Activated naive CD8-positive, alpha-beta T cell treated with anti-CD3 and anti-CD28 coated beads, Interleukin-2, amount 50 U/mL, for 16 hours (primary cell): ENCODE measurements at places on chromosomes 16 and 17.

GRCh38 chr17:36089888-36090836 is at the start of gene CCL3:
CCL3 (minus strand) TSS chr17:36090143; CDS start chr17:36090058, 85 bp downstream.
- DNase-seq = no peak

DNA sequence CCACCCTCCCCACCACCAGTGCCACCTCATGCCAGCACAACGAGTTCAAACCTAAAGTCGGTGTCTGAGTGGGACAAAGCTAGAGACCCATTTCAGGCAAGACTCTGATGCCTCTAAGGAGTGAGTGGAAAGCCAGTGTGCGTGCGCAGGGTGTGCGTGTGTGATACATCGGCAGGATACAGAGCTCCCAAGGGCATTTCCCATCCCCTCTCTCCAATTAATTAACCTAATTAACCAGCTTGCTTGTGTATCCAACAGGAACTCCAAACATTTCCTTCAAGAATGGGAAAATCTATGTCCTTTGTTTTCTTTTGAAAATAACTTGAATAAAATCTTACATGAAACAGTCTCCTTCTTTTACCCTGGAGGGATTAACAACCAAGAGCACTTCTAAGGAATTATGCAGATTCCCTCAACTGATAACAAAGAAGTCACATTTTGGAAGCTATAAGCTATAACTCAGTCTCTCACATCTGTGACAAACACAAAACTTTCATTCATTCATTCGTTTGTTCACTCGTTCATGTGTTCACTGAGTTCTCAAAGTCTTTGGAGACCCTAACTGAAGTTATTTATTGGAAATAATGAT is 9.9 kb downstream of the ATPAF2 start:
- DNase-seq = no peak

DNA sequence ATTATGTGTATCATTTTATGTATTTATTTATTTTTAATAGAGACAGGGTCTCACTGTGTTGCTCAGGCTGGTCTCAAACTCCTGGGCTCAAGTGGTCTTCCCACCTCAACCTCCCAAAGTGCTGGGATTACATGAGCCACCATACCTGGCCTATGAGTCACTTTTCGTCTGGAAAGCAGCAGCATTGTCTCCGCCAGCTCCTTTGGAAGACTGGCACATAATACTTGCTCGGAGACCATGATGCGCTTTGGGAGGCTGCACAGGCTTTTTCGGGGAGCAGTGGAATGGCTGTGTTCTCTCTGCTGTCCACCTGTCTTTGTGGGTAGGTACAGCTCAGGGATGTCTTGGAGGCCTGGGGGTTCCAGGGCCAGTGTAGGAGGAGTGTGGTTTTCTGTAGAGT is 102.2 kb downstream of the AATF start:
- no peak for DNase-seq

- no peak for DNase-seq
Observed at GRCh38 chr17:15999974-16000827, 577 bp downstream of the TTC19 start.

- DNase-seq = no peak
Observed at GRCh38 chr17:67868176-67868575, 42.9 kb downstream of the BPTF start.

DNA sequence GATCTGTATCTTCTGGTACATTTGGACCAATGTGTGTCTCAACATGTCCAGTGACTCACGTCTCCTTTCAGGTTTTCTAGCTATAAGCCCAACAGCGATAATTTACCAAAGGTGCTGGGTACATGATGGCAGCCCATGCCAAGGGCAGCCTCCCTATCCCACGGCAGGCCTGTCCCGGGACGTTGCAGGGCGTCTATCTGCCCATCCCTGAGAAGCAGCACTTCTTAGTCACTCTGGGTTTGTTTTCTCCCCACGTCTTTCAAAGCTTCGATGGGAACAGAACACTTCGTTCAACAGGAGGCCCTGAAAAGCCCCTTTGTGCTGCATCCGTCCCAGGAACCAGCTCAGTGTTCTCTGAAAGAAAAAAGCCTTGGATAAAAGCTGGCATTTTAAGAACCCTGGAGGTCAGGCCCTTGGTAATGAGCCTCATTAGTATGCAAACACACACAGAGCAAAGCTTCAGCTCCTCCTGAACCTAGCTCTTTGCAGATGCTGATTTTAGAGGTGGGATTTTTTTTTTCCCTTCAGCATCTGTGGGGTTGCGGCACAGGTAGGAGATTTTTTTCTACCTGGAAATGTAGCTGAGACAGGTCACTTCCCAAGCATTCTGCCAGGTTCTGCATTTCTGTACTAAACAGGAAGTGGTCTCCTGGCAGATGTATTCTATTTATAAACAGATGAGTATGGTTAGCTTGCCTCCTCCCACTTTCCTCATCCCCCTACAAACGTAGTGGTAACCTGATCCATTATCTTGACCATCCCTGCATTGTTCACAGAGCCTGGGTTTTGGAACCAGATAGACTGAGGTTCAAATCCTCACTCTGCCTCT is 17.5 kb upstream of the MT4 start:
- no peak for DNase-seq

DNA sequence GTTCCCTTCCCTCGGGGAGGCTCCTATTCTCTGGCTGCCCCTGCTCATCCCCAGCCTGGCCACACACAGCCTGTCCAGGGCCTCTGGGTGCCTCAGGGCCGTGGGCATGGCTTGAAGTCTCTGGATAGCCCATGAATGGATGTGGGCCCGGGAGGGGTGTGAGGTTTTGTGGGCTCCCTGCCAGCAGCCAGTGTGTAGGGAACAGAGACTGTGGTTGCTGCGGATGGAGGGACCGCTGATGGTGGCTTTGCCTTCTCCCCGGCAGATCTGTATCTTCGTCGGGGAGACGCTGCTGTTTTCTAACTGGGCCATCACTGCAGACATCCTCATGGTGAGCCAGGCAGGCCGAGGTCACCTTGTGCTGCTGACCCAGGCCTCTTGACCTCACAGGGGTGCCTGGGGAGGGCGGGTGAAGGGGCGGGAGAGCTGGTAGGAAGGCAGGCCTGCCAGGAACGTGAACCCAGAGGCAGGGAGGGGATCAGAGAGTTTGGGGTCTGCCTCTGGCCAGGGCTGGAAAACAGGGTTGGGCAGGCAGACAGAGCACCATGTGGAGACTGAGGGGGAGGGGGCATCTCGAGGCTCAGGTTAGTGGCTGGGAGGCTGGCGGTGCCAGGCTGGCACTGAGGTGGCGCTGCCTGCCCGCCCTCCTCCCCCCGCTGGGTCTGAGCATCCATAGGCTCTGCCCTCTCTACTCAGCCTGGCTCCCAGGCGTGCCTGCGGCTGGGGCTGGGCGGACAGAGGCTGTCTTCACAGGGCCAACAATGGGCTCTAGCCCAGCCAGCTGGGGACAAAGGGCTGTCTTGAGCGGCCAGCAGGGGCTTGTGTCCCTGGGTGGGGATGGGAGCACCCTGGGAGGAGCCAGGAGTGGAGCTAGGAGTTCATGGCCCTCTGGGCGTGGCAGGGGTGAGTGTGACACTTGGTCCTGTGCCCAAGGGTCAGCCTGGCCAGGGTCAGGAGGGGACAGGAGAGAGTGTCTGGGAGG is 21.4 kb downstream of the MYBBP1A start:
- no peak for DNase-seq

- DNase-seq = no peak
Observed at GRCh38 chr16:90018652-90019542, at the start of gene DBNDD1. DBNDD1 (minus strand) TSS chr16:90019456; CDS start chr16:90019341, 115 bp downstream.

DNA sequence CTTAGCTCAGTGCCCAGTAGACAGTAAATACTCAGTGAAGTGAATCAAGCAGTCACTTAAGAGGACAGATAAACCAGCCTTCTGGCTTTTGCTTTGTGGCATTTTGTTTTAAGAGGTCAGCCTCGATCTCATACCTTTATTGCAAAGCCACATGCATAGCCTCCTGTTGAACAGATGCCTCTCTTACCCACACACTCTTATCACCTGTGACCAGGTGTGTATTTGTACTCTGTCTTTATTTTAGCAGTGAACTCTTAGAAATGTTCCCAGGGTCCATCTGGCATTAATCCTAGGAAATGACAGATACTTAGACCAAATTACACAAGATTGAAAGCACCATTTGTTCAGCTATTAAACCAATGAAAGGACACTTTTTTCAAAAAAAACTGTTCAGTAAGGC is 1426.5 kb downstream of the CDH11 start:
- no peak for DNase-seq

GRCh38 chr16:72018470-72018869 is 9.9 kb downstream of the DHODH start:
- no peak for DNase-seq

- no peak for DNase-seq
Observed at GRCh38 chr16:60686824-60687223, 1349.4 kb downstream of the CDH8 start.

GRCh38 chr16:35714665-35715064 is 2255.3 kb downstream of the TP53TG3F start:
- no peak for DNase-seq

GRCh38 chr17:82935966-82936767 is 96.3 kb upstream of the ZNF750 start:
- no peak for DNase-seq

GRCh38 chr16:87782033-87782432 is 16.2 kb upstream of the KLHDC4 start:
- no peak for DNase-seq

DNA sequence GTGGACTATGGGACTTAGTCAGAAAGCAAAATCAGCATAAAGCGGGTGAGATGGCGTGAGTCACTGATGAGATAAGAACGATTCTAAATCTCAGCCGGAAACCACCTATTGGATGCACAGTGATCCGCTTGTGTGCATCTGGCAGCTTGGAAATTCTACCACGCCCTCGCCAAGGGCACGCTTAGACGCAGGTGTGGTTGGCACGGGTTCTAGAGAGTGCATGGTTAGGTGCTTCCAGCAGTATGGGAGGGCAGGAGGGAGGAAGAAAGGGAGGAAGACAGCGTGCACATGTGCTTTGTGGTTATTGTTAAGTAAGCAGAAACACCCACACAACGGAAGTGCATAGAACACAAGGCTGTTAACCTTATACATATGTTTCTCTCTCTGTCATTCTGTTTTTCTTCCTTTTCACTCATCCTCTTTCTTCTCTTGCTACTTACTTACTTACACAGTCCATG is 374.0 kb upstream of the ASIC2 start:
- DNase-seq = no peak

- no peak for DNase-seq
Observed at GRCh38 chr17:43442711-43443110, 41.1 kb upstream of the DHX8 start.

DNA sequence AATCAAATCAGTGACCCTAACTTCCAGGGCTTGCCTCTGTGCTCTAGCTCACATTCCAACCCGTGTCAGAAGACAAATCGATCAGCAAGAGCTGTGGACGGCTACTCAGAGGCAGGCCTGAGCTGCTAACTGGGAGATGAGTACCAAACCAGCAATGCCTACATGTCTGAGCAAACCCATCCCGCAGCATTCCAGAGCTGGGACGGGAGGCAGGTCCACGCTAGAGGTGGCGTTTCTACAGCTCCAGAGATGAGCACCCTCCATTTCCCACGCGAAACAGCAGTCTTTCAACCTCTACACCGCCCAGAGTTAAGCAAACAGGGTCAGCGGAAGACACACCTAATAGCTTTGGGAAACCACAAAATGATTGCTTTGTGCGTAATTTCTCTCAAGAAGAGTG is 6.5 kb downstream of the NXN start:
- DNase-seq = no peak

DNA sequence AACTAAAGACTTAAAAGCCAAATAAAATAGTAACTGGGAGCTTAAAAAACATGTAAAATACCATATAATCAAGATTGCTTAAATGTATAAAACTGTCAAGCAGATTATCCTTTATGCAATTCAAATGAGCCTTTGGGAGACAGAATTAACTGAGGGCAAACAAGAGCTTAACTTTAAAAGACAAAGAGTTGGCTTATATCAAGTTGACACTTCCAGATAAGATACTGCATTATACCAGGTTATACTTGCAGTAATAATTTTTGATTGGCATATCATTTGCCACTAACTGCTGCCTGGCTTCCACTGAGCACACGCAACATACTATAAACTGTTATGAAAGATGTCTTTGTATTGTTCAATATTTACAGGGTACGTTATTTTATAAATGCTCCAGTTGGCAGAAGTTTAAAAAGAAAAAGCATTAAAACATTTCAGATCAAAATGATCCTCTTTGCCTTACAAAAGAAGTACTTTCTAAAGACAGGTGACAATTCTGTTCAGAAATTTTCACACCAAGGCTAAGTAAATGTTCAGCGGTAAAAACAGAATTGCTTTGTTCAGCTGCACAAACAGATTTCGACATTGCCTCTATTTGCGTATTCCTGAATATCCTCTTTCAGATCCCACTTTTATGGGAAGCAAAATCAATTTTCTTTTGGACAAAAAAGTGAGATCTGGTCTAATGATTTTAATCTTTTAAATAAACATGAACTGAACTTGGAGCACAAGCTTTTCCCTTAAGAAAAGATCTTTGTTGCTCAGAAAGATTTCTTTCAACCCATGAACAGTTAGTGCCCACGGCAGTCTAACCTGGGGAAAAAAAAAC is 50.7 kb downstream of the TOX3 start:
- DNase-seq = no peak

DNA sequence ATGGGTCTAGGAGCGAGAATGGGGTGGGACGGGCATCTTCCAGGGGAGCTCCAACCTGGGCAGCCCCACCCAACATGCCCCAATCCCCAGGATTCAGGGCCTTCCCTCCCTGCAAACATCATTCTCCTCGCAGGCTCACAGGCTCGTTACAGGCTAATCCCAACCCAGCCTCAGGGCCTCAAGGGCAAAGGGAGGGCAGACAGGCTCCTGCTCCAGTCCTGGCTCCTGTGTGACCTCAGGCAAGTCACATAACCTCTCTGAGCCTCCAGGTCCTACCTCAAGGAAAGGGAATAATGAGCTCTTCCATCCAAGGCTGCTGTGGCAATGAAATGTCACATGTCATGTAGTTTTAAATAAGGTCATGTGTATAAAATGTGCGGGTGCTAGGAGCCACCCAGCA is 186.5 kb upstream of the TNRC6C start:
- no peak for DNase-seq

- DNase-seq = no peak
Observed at GRCh38 chr17:37219876-37220606, 155.7 kb upstream of the C17orf78 start.

DNA sequence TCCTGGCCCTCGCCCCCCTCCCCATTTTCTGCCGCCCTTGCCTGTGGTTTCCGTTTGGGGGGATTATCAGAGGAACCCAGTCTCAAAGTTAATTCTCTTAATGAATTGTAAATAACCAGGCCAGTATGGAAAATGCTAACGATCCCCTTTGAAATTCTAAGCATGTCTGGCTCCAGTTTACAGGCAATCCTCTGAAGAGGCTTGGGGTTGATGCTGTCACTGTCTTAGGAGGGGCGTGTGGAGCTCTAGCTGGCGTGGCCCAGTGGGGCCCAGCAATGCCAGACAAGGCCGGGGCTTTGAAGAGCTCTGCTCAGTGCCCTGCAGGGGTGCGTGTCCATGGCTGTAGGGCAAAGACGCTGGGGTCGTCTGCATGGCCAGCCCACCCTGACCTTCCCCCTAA is 164.6 kb downstream of the CYLD start:
- no peak for DNase-seq
